ENCODE measurements at places on chromosomes 3 and 15.

GRCh38 chr3:39140341-39140971 is 12.9 kb downstream of the CSRNP1 start:
- no peak for DNase-seq

DNA sequence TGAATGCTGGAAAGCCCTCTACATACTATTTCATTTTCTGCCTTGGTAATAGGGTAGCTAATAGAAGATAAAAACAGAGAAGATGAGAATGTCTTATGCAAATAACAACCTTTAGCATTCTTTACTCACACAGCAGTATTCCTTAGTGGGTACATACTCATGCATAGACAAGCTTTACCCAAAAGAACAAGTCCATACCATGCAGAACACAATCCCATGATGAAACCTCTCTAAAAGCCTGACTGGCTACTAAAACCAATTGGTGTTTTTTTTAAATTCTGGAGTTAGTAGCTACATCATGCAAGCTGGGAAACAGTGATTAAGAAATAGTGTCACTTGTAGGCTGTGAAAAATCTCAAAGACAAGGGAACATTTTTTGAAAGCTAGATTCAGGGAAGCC is 104.8 kb downstream of the DHX30 start:
- no peak for DNase-seq

DNA sequence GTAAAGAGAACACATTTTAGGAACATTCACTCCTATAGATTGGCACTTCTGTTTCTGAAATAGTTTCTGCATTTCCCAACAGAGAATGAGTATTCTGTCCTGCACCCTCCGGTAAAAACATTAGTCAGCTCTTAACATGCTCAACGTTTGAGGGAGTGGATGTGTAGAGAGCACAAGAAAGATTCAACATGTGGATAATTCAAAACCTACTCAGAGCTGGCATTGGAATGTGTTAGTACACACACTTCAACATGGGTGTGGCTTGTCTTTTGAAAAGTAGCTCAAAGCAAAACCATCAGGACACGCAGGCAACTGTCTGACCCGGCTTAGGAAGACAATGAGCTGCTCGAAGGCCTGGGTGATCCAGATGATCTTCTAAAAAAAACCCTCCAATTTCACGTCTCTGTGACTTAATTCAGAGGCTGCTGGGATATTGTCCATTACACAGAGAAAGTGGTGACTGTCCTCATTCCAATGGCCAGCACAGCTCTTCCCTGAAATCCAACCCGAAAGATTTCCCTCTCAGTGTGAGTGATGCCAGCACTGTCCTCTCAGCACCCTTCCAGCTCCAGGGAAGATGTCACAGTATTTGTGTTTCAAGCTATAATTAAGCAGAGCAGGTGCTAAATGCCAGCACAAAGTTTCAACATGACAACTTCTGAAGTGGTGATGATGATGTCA is 18.1 kb downstream of the FBN1 start:
- DNase-seq = no peak

DNA sequence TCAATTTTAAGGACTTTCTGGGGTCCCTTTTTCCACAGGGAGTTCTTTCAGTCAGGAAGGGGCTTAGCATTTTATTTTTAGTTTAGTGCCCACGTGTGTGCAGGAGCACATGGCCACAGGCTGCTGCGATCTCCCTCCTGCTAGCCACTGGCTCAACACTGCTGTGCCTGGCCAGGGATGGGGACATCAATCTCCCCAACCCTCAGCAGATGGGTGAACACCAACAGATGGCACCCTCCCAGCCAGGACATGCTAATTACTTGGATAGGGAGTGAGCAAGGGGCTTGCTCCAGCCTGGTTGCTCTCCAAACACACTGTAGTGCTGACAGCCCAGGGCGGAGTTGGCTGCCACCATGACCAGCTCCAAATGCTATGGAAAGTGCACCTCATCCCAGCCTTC is 7.4 kb upstream of the RIOX2 start:
- no peak for DNase-seq

DNA sequence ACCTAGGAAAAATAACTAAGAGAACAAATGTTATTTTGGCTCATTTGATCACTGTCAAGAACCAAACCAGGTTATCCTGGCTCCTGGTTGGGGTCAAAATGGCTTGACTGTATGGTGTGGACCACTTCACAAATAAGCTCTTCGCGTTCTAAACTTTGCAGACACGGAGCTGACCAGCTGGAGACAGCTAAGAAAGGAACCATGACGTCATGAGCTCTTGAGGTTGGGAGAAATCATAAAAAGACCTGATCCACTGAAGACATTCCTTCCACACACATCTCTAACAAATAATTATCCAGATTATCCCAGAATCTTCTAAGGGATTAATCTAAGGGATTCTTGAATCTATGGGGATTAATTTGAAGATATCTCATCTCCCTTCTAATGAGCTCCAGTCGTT is 321.5 kb upstream of the IGF1R start:
- no peak for DNase-seq

DNA sequence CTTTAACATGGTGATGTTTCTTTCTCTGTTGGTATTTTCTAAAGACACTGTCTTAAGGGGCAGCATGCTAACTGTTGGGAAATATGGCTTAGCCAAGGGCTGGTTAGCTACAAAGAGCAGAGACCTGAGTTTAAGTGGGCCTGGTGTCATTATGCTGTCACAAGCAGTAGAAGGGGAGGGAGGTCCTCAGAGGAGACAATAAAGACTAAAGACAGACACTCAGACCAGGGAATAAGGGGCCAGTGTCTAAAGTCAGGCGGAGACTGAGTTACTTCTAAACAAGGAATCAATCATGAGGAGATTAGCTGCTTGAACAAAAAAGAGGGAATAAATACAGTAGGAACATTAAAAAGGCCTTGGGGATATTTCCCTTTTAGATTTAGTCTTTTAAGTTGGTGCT is 142.7 kb upstream of the DPPA4 start:
- DNase-seq = no peak

DNA sequence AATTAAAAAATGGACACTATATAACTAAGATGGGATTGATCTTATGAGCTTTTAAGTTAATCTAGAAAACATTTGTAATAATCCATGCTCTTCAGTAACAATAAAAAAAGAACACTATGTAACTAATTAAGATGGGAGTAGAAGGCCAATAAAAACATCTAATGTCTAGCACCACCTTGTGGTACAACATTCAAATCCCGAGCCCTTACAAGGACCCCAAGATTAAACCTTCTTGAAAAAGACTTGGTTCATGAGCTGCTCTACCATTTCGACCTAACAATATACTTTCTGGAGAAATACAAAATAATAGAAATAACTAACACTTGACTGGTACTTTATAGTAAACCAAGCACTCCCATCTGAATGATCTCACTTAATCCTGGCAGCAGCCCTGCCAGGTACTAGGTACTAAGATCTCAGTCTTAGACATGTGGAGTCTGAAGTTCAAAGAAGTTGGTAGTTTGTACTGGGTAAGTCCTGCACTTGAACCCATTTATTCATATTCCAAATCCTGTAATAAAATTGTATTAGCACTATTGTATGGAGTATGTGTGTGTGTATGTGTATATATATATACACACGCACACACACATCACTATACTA is 21.8 kb downstream of the METTL6 start:
- no peak for DNase-seq

DNA sequence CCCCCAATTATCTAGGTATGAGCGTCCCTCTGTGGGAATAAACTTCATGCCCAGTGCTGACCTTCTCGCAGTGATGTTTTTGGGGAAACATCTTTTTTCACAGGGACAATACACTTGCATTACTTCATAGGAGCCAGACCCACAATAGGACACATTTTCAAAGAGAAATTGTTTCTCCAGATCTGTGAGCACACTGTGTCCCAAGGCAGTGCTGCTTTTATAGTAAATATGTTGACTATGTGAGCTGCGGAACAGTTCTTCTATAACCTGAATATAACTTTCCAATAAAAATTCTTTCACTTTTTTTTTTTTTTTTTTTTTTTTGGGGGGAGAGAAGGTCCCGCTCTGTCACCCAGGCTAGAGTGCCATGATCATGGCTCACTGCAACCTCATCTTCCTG is 17.4 kb upstream of the THSD4 start:
- no peak for DNase-seq

DNA sequence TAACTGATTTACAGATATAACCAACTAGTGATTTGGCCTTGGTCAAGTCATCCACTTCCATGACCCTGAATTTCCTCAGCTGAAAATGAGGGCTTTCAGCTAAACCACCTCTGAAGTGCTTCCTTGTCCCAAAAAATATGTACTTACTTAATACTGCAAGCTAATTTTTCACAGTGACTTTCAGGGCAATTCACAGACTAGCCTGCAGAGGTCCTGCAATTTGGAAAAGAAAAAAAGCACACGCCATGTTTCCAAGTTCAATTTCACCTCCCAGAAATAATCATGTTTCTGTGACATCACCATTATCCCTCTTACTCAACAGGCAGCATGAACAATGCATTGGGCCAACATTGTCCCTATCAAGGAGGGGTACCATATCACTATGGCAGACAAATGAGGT is 218.2 kb downstream of the SHOX2 start:
- DNase-seq = no peak

DNA sequence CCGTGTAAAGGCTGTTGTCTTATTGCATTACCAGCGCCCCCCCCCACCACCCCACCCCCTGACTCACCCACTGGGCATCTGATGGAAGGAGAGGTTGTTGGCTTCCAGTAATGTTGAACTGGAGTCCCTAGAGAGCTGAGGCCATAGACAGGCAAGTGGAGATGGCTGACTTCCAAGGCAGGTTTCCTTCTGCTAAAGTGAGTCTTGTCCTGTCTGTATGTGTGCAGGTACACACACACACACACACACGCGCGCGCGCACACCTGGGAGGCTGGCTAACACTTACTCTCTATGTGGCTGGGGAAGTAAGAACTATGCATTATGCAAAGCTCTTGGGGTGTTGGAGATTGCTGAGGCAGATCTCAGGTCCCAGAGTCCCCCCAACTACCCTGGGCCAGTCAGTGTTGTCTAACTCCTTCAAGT is 1.6 kb upstream of the KY start:
- DNase-seq = no peak

GRCh38 chr3:100796556-100796955 is 87.3 kb downstream of the TFG start:
- DNase-seq = no peak

DNA sequence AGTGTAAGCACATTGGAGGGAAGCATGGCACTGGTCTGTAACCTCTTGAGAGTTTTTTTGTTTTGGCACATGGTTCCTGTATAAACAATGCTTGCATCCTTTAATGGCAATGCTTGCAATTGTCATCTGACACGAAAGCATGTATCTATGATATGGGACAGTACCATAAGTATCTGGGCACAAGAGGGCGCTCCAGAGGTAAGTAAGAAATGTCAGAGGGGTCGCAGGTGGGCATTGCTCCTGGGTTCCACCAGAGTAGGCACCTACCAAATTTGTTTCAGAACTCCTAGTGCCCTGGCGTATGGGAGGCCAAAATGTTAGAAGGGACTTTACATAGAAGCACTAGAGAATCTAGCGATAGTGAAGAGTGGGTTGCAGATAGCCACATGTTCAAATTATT is 58.7 kb upstream of the BCHE start:
- no peak for DNase-seq

GRCh38 chr15:35854316-35854715 is 308.4 kb upstream of the DPH6 start:
- no peak for DNase-seq

DNA sequence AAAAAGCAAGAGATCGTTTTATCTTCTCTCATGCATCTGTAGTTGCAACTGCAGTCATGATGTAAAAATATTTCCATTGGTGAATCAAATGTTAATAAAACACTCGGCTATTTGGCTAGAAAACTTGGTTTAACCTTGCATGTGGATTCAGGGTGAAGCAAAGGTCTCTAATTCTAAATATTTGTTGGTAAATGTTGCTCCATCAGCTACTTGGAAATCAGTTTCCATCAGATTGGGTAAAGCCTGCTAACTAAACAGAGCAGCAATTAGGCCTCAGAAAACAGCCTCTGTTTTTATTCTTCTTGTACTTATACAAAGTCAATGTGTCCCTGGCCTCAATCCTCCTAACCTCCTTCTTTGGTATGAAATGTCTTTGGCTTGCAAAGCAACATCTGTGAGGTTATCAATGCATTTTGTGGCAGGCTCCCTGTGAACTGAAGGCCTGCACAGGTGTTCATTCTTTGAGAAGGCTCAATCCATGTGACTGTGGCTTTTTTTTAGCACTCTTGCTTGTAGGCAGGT is 312.3 kb downstream of the WDR72 start:
- DNase-seq = no peak

GRCh38 chr15:90529371-90530249 is at the start of gene CRTC3:
CRTC3 (plus strand) TSS chr15:90529923; CDS start chr15:90530072, 149 bp downstream.
- no peak for DNase-seq

DNA sequence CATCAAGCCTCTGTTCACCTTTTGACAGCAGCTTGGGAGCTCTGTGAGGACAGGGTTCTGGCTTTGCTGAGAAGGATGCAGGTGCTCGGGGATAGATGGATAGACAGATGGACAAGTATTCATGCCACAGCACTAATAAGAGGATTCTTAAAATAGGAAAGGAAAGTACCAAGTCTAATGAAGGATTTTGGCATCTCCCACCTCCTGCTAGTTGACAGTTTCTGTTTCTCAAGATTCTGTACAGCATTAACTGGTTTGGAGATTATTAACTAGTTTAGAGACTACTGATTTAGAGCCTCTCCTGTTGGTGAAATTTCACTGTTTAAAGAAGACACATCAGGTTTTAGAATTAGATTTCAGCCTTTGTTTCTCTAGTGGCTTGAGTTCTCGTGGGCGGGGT is 152.3 kb downstream of the CACNA1D start:
- no peak for DNase-seq

- no peak for DNase-seq
These were observed 44.9 kb upstream of the TMC3 start for GRCh38 chr15:81418891-81419290.

- no peak for DNase-seq
These were observed 34.5 kb downstream of the RUVBL1 start for GRCh38 chr3:128089135-128089534.

DNA sequence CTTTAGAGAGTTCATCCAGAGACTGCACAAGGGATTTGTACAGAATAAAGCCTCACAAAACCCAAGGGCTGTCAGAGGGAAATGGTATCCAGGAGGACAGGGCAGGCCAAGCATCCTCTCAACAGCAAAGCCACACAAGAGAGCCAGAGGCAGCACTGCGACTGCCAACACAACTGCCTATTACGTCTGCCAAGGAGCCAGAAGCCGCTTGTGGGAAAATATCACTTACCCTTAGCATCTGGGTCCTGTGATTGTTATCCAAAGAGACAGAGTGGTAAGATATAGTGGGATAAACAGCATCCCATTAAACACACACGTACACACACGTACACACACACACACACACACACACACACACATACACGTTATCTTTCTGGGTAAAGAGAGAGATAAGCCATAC is 618.3 kb upstream of the AGTR1 start:
- no peak for DNase-seq

All from stimulated activated CD8-positive, alpha-beta memory T cell treated with anti-CD3 and anti-CD28 coated beads, Interleukin-4, amount 100 ng/mL, for 4 hours (primary cell).